Lung microvascular endothelial cell (primary cell): ENCODE measurements at places on chromosomes 12 and 14. TPM values are rescaled to one million over a fixed set of nuclear protein-coding genes. Genes with fewer than 3 reads are reported as not detected.
A peak's percentile ranks its signal among the peaks of the same experiment; 100 is the strongest.

DNA sequence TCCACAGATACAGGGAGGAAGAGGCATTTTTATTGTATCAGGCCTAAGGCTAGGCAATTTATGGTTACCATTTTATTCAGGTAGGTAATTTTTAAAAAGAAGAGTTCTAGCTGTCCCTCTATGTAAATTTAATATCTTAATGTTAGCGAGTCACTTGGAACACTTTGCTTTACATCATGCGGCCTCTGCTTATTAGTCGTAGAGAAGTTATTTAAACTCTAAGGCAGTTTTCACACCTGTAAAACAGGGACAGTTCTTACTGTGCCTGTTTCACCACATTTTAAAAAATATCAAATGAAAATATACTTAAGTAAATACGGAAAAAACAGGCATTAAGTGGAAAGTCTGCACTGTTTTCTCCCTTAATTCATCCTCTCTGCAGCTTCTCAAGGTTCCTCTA, 71.4 kb upstream of the POC1B start:
- DNase-seq, result no peak

DNA sequence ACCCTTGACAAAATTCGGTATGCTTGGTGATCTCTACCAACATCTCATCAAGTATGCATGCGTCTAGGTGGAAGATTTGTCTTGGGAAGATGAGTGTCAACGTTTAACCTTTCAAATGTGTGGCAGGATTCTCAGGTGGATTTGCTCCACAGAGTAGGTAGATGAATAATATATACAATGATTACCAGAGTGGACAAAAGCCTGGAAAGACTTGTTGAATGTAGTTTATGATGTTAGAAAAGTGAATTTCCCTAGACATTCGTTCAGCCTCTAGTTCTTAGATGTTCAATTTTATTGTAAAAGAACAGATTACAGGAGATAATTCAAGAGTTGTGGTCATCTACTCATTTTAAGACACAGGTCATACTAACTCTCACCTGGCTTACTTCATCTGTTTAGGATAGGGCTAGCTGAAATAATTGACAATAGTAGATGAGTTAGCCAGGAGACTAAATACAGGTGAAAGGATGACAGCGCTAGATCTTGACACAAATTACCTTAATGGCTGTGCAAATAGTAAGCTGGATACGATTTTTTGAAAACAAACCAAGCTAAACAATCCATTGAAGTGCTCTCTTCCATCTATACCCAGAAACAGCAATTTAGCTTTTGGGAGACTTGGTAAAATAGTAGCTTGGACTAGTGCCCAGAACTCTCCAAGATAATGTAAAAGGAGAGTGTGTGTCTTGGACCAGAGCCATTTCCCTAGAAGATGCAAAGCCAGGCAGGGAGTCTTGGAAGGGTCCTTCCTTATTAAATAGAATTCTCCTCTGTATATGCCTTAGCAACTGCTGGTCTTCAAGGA, 168.0 kb downstream of the DACT1 start:
- peak; percentile 12 for DNase-seq

GRCh38 chr12:121427556-121428050, 27.7 kb downstream of the RNF34 start:
- DNase-seq, result no peak

DNA sequence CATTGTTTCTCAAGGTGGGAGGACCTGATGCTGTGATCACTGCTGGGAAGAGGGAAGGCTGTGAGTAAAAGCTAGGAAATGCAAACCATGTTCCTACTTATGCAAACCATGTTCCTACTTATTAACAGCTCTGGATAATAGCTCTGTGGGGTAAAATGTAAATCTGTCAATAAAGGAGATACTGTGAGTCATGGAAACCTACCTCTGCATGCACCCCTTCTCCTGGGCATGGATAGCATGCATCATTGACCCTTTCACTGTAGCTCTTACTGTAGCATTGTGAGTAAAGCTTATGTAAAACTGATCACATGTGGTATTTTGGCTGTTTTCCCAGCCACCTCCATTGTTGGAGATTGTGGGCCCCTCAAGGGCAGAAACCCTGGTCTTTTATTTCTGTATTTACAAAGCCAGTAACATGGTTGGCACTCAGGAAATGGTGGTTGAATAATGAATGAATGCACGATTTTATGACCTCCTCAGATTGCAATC, 253.7 kb downstream of the GRIN2B start:
- DNase-seq, result no peak

GRCh38 chr12:75721796-75722195, 210.4 kb upstream of the KRR1 start:
- no peak for DNase-seq

GRCh38 chr12:63318313-63318712, 167.3 kb upstream of the AVPR1A start:
- DNase-seq, result no peak

GRCh38 chr12:53086361-53086760, 7.2 kb upstream of the SPRYD3 start:
- no peak for DNase-seq

HCAR1 gene
- total RNA-seq, result under 0.01 TPM in 1 of 2 replicates, not detected in the other

- no peak for DNase-seq
Observed at GRCh38 chr14:95841668-95842067, 35.0 kb upstream of the TUNAR start.

- peak; percentile 77 for DNase-seq
Observed at GRCh38 chr12:21615431-21615830, 10.8 kb upstream of the GYS2 start.

GRCh38 chr12:107311682-107312081, 218.3 kb upstream of the CRY1 start:
- no peak for DNase-seq

DNA sequence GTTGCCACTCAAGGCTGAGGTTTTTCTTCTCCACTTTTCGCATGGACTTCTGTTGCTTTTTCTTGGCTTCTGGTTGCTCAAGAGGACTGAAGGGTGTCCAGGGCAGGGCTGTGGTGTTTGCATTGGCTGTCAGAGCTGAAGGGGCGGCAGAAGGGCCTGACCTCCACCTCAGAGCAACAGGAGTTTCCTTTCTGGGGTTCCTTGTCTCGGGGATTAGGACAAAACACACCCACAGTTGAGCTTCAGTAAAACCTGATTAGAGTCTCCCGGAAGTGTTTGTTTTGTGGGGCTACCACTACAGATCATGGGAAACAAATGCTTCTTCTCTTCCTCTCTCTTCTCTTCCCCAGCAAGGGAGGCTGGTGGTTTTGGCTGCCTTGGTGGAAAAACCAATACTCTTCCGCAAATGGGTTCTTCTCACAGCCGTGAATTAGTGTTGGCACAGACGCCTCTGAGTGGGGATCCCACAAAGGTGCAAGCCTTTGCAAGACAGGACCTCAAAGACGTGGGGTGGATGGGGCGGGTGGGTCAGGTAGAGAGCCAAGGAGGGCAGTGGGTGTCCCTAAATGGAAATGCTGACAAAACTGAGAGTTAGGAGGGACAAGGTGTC, 317.7 kb upstream of the TBX3 start:
- no peak for DNase-seq

PALS1 gene
- 19.8 and 23.6 TPM in 2 replicates for total RNA-seq

PARP11 gene
- total RNA-seq, result 3.5 and 6.5 TPM in 2 replicates

DNA sequence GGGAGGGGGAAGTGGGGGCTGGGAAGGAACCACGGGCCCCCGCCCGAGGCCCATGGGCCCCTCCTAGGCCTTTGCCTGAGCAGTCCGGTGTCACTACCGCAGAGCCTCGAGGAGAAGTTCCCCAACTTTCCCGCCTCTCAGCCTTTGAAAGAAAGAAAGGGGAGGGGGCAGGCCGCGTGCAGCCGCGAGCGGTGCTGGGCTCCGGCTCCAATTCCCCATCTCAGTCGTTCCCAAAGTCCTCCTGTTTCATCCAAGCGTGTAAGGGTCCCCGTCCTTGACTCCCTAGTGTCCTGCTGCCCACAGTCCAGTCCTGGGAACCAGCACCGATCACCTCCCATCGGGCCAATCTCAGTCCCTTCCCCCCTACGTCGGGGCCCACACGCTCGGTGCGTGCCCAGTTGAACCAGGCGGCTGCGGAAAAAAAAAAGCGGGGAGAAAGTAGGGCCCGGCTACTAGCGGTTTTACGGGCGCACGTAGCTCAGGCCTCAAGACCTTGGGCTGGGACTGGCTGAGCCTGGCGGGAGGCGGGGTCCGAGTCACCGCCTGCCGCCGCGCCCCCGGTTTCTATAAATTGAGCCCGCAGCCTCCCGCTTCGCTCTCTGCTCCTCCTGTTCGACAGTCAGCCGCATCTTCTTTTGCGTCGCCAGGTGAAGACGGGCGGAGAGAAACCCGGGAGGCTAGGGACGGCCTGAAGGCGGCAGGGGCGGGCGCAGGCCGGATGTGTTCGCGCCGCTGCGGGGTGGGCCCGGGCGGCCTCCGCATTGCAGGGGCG, at the start of gene GAPDH:
TSS of gene GAPDH (plus strand) at position 595 of the 772 bp plus-strand sequence. CDS start 316 bp downstream, outside the sequence.
- peak; percentile 95 for DNase-seq

GRCh38 chr12:16955083-16955657, 349.2 kb upstream of the LMO3 start:
- no peak for DNase-seq

CCDC77 gene
- total RNA-seq, result 6.3 and 7.7 TPM in 2 replicates

ARHGEF40 gene
- 4.8 and 5.8 TPM in 2 replicates for total RNA-seq

PSME1 gene
- total RNA-seq, result 114 TPM in 2 replicates

GRCh38 chr14:38255673-38256532, at the start of gene CLEC14A:
CLEC14A (minus strand) TSS chr14:38256093; CDS start chr14:38256022, 71 bp downstream.
- no peak for DNase-seq

GRCh38 chr14:21343035-21343794, 40.6 kb downstream of the SUPT16H start:
- DNase-seq, result no peak
